ENCODE measurements at places on chromosomes 12 and 14.

- no peak for DNase-seq
These were observed 39.2 kb upstream of the PIWIL1 start for GRCh38 chr12:130298322-130299021.

DNA sequence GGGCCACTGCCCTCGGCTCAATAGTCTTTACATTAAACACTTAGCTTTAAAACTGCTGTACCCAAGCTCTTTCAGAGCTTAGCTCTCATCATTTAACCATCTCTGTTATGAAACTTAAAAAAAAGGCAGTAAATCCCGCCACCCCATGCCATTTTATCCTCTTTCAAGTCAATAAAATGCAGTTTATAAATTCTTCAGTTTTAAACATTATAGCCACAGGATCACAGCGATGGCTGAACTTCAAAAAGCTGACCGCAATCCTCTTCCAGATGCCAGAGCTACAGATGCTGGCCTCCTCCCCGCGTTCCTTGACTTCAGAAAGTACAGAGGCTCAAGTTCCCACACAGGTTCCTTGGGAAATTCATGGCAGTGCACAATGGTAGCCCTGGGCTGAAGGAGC is 4.2 kb downstream of the OR10G3 start:
- DNase-seq = no peak

GRCh38 chr12:47816403-47817271 is 3.1 kb downstream of the HDAC7 start:
- DNase-seq = no peak

DNA sequence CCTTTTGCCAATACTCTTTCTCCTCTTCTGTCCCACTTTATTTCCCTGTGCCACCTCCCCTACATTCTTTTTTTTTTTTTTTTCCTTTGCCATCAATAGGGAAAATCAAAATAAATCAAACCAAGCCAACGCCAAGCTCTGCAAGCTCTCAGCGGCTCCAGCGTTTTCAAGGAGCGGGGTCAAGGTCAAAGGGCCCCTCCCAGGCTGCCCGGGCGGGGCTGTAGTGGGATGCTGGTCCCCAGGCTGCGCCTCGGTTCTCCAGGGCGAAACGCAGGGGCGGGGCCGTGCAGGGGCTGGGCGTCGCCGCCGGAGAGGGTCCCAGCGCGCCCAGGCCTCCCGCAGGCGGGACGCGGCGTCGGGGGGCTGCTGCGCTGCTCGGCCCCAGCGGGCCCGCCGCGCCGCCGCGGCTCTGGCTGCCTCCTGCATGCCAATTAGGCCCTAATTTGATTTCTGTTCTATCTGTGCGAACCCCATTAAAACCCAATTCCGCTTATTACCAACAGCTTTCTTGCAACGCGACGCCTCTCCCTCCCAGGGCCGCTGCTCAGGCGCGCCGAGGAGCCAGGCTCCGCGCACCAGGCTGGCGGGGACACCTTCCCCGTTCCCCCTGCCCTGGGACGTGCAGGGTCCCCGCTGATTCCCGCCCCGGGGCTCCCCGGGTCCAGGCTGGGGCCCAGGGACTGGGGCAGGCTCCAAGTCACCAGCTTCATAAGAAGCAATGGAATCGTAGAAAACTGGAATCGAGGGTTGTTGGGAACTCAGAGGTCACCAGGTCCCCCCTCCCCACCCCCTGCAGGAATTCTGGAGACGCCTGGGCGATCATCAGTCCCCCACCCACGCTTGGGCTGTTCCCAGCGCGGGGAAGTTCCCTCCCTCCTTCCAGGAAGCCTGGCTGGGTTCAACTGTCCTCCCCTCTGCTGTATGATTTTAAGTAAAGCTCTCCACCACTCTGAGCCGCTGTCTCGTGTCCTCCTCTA is 50.7 kb upstream of the MAP1LC3B2 start:
- no peak for DNase-seq

- no peak for DNase-seq
These were observed 54.1 kb upstream of the GNG2 start for GRCh38 chr14:51806026-51807023.

DNA sequence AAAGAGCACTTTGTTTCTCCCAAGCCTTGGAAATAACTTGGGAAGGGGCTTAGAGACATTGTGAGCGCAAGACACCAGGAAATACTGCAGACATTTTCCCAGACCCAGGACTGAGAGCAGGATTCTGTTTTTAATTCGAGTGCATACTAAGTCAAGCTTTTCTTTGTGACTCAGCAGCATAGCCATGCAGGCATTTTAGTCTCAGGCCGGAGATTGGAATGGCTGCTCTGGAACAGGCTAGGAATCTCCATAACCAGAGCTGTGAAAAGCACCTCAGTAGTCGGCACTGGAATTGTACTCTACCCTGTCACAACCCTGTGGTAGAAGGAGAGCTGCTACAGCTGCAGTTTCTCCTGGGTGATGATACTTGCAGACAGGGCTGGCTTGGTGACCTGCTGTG is 28.9 kb upstream of the GARIN6 start:
- no peak for DNase-seq

- peak; percentile 34 for DNase-seq
These were observed 162.5 kb downstream of the C12orf50 start for GRCh38 chr12:87866578-87867292.

- no peak for DNase-seq
These were observed 39.7 kb downstream of the ERH start for GRCh38 chr14:69358233-69358963.

DNA sequence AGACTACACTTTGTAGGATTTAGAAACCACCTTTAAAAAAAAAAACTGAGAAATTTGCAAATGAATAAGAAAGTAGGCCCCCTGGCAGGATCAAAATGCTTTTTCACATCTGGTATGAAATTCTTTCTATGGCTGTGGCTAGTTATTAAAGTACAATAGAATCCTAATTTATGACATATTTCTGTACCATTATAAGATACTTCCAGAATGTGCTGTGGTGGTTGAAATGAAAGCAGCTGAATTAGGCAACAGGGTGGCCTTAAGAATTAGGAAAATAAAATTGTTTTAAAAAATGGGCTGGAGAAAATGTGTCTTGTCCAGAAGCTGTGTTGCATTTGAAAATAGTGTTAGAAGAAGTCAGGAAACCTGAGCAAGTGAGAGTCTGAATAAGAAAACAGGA is 85.9 kb upstream of the PDE3A start:
- no peak for DNase-seq
